ENCODE measurements at places on chromosomes 2 and 18. TPM values are rescaled to one million over a fixed set of nuclear protein-coding genes. Genes with fewer than 3 reads are reported as not detected.

Gene RAB31
- polyA plus RNA-seq, result 53.9 TPM

Gene ALPG
- not detected for polyA plus RNA-seq

Gene XIRP2
- polyA plus RNA-seq, result not detected

DNA sequence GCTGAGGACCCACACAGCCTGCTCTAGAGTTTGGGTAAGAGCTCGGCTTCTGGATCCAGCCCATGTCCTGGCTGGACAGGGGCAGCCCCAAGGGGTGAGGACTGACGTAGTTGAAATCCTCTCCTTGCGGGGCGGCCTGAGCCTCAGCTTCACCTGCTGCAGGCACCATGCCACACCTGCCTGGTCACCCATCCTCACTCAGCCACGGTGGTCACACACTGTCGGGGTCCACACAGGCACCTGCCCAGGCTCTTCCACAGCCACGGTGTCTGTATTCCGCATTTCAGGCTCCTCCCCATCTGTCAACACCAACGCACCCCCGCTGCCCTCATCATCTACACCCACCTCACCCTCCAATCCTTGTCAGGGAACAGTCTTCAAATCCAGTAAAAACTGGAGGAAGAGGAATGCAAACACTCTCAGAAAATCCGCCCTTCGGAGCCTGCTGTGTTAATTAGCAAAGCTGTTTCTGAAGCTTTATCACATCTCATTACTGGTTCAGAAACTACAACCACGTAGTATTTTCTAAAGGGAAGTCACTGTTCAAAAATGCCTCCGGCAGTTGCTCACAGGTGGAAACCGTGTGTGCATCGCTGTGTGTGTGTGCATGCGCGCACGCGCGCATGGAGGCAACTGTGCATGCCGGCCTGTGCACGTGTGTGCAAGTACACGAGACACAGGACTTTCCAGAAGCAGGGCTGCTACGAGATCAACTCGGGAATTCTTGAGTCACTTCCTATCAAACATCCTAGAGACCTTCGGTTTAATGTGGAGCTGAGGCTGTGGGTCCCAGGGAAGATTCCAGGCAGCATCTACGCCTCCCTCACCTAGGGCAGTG is 38.2 kb downstream of the SLC66A2 start:
- H3K36me3 ChIP-seq, result peaks cover 12% of the 10 kb centered on the region
- H3K4me3 ChIP-seq, result no peak overlapping the region
- no peak for DNase-seq

GRCh38 chr18:11147371-11147951 is 1.9 kb downstream of the PIEZO2 start:
- peaks cover 42% of the 10 kb centered on the region for H3K27me3 ChIP-seq
- H3K36me3 ChIP-seq, result no peaks in the 10 kb centered on the region
- H3K27ac ChIP-seq, result no peak overlapping the region
- no peak overlapping the region for H3K4me3 ChIP-seq

GRCh38 chr2:28818053-28818452 is 7.4 kb downstream of the SPDYA start:
- H3K27ac ChIP-seq, result no peak overlapping the region

- H3K27me3 ChIP-seq, result no peaks in the 10 kb centered on the region
- H3K36me3 ChIP-seq, result no peaks in the 10 kb centered on the region
- no peak overlapping the region for H3K27ac ChIP-seq
- DNase-seq, result no peak
- H3K4me3 ChIP-seq, result no peak overlapping the region
Measured at GRCh38 chr2:148987286-148987685, 51.2 kb upstream of the LYPD6B start.

DNA sequence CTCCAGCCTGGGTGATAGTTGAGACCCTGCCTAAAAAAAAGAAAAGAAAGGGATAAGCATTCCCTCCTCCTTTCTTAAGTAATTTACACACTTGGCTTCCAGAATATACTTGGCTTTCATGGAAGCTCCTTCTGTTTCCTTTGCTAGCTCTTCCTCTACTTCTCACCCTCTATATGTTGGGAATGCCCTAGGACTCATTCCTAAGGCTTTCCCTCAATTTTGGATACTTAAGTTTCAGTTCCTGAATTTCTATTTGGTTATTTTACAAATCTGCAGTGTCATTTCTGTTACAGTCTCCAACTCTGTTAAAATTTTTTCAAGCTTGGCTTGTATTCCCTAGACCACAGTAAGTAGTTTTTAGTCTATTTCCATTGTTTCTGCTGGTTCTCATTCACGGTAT is 23.6 kb downstream of the SP3 start:
- no peaks in the 10 kb centered on the region for H3K27me3 ChIP-seq
- no peaks in the 10 kb centered on the region for H3K36me3 ChIP-seq
- no peak for DNase-seq
- no peak overlapping the region for H3K4me3 ChIP-seq
- H3K27ac ChIP-seq, result no peak overlapping the region
- H3K4me1 ChIP-seq, result peaks cover 23% of the 10 kb centered on the region

GRCh38 chr2:11375689-11376027 is 31.2 kb upstream of the ROCK2 start:
- H3K4me1 ChIP-seq, result peaks cover 29% of the 10 kb centered on the region
- no peak overlapping the region for H3K4me3 ChIP-seq
- no peak for DNase-seq
- H3K27ac ChIP-seq, result no peak overlapping the region

GRCh38 chr18:48472610-48473009 is 63.4 kb upstream of the ZBTB7C start:
- peaks cover 15% of the 10 kb centered on the region for H3K27me3 ChIP-seq
- no peaks in the 10 kb centered on the region for H3K4me1 ChIP-seq
- H3K27ac ChIP-seq, result no peak overlapping the region
- no peak for DNase-seq

- no peak for DNase-seq
- peaks cover 6% of the 10 kb centered on the region for H3K27me3 ChIP-seq
- H3K36me3 ChIP-seq, result no peaks in the 10 kb centered on the region
- H3K27ac ChIP-seq, result no peak overlapping the region
- no peak overlapping the region for H3K4me3 ChIP-seq
- H3K4me1 ChIP-seq, result no peaks in the 10 kb centered on the region
Measured at GRCh38 chr2:136016836-136017235, 31.4 kb upstream of the DARS1 start.

DNA sequence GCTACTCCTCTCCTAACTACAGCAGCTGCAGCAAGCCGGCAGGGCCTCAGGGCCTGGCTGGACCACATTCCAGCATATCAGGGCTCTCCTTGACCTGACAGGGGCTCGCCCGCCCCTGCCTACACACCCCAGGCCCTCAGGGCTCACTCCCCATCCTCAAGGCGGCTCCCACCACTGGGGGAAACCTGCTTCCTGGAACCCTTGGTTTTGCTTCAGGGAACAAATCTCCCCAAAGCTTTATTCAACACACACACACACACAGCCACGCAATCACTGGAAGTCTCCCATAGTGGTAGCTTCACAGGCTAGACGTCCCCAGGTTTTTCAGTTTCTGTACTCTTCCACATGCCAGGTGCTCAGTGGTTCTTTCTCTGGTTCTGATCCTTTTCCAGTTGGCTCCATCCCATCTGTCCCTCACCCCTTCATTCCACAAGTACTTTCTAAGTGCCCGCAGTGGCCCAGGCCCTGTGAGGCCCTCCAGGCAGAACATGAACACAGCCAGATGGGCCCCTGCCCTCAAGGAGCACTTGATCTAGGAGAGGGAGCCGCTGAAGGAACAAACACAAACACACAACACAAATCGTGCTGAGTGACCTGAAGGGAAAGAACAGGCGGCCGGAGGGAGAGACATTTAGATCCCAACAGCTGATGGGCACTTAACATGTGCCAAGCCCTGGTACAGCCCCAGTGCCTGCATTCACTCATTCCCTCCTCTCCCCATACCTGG is 51.1 kb downstream of the TNS1 start:
- H3K4me1 ChIP-seq, result peaks cover 23% of the 10 kb centered on the region
- no peak overlapping the region for H3K27ac ChIP-seq
- H3K27me3 ChIP-seq, result peaks cover 8% of the 10 kb centered on the region

DNA sequence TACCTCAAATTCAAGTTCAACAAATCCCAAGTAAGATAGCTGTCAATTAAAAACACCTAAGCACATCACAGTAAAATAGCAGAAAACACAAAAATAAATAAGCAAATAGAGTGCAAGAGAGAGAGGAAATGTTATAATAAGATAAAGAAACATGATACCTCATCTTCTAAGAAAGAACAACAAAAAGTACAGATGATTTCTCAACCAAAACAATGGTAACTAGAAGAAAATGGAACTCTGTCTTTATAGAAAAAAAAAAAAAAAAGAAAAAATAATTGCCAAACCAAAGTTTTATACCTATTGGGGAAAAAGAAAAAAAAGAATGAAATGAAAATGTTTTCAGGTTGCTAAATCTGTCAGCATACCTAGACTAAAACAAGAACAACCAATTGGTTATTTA is 1253.5 kb upstream of the CDH2 start:
- H3K4me1 ChIP-seq, result no peaks in the 10 kb centered on the region
- DNase-seq, result no peak
- H3K27ac ChIP-seq, result no peak overlapping the region

DNA sequence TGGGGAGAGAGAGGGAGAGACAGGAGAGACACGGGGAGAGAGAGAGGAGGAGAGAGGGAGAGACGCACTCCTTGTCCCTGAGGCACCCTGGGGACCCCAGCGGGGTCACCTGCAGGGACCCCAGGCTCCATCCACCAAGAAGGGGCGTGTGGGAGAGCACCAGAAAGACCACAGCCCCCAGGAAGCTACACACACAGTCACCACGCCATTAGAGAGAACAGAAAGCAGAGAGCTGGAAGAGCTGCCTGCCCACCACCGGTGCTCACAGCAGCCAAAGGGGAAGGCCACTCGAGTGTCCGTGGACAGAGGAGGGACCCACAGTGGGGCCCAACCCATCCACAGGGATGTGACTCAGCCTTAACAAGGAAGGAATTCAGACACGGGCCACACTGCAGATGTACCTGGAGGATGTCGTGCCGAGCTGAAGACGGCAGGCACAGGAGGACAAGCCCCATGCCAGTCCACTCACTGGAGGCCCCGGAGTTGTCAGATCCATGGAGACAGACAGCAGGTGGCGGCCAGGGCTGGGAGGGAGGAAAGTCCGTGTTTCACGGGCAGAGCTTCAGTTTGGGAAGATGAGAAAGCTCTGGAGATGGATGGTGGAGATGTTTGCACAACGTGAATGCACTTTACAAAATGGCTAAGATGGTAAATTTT is 11.5 kb upstream of the NFATC1 start:
- H3K27ac ChIP-seq, result no peak overlapping the region
- no peaks in the 10 kb centered on the region for H3K36me3 ChIP-seq
- DNase-seq, result no peak
- H3K4me3 ChIP-seq, result no peak overlapping the region
- peaks cover 29% of the 10 kb centered on the region for H3K27me3 ChIP-seq

- H3K27me3 ChIP-seq, result no peaks in the 10 kb centered on the region
- no peak overlapping the region for H3K27ac ChIP-seq
- no peak for DNase-seq
- H3K4me3 ChIP-seq, result no peak overlapping the region
- H3K4me1 ChIP-seq, result peaks cover 26% of the 10 kb centered on the region
Measured at GRCh38 chr2:120796094-120796493, 60.4 kb downstream of the GLI2 start.

DNA sequence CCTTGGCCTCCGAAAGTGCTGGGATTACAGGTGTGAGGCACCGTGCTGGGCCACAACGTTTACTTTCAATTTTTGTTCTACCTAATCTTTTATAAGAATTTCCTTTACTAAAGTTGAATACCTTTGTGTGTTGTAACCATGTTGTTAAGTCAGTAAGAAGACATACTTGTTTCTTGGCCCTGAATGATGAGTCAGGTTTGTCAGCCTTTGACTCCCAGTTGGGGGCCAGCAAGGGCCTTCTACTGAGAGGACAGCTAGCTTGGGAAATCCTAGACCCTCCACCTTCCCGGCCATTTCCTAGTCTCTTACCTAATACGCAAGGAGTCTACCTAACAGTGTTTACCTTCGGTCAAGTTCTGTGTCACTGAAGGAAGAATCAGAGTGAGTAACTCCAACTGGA is 22.7 kb downstream of the MTHFD2 start:
- H3K4me1 ChIP-seq, result peaks cover 9% of the 10 kb centered on the region
- no peaks in the 10 kb centered on the region for H3K27me3 ChIP-seq
- H3K36me3 ChIP-seq, result peaks cover 24% of the 10 kb centered on the region
- no peak overlapping the region for H3K4me3 ChIP-seq
- DNase-seq, result no peak

- H3K4me3 ChIP-seq, result no peak overlapping the region
- H3K36me3 ChIP-seq, result no peaks in the 10 kb centered on the region
- peaks cover 33% of the 10 kb centered on the region for H3K27me3 ChIP-seq
- DNase-seq, result no peak
Measured at GRCh38 chr2:120399889-120400240, 53.9 kb downstream of the INHBB start.

DNA sequence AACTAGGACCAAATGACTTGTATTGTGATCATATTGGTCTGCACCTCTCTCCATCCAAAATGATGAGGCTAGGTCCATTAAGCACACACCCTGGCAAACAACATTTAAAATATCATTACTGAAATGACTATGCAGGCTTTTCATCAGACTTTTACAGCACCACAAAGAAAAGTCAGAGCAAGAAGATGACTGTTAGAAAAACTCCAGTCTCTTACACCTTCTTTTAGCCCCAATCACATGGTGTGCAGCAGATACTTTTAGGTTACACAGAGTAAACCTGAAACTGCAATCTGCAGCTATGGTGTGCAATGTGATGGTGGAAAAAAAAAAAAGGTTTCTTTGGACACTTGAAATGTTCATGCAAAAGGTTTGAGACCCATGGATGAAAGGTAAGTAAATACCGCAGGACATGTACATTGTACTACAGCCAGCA is 5.4 kb upstream of the POLI start:
- H3K4me3 ChIP-seq, result no peak overlapping the region
- H3K36me3 ChIP-seq, result no peaks in the 10 kb centered on the region
- H3K27me3 ChIP-seq, result no peaks in the 10 kb centered on the region
- H3K27ac ChIP-seq, result no peak overlapping the region

DNA sequence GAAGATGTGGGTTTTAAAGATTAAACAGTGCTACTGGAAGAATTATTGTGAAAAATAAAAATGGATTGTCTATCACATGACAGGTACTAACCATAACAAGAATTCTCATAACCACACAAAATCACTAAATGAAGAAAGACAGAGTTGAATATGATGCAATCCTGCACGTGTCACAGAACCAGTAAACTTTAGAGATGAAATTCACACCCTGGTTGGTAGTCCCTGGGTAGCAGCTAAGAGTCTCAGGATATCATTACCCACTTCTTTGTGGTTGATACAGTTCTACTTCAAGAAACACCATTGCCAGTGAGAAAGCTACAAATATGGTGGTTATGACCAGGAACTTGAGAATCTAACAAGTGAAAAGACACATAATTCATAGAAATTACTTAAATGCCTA is 450.2 kb downstream of the ERBB4 start:
- no peaks in the 10 kb centered on the region for H3K36me3 ChIP-seq
- H3K27me3 ChIP-seq, result no peaks in the 10 kb centered on the region
- no peak for DNase-seq
- H3K27ac ChIP-seq, result no peak overlapping the region

DNA sequence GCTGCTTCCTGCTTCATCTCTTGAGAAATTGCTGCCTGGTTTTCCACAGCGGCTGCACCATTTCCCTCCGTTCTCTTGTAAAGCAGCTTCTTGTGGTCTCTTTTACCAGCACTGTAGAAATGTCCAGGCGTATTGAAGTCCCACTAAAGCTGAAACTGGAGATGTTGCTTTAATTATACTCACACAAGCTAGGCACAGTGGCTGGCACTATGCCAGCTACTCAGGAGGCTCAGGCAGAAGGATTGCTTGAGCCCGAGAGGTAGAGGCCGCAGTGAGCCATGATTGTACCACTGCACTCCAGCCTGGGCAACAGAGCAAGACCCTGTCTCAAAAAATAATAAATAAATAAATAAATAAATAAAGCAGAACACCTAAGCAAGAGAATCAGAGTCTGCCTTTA is 19.2 kb upstream of the ATP9B start:
- no peaks in the 10 kb centered on the region for H3K27me3 ChIP-seq
- no peaks in the 10 kb centered on the region for H3K4me1 ChIP-seq
- DNase-seq, result no peak
- H3K36me3 ChIP-seq, result no peaks in the 10 kb centered on the region
- H3K27ac ChIP-seq, result no peak overlapping the region
- H3K4me3 ChIP-seq, result no peak overlapping the region
